Psoas muscle (tissue), 8 donors: ENCODE measurements at places on chromosomes 2 and 18. TPM values are rescaled to one million over a fixed set of nuclear protein-coding genes. Genes with fewer than 3 reads are reported as not detected.

DNA sequence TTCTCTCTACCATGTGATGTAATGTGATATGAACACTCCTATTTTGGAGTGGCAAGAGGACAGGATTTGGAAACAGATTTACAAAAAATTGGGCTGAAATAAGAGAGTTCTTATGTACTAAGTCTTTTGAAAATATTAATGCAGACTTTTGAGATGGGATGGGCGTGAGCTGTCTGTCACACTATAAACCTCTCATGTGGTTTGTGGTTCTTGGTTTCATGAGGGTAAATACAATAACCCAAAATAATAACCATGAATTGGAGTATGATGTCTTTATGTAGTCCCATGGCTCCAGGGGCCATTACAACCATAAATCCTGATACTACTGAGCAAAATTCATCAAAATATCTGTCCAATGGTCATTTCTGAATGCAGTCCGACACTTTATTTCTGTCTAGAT lies 668.0 kb downstream of the MBD2 start:
- no peaks in the 10 kb centered on the region for H3K4me1 ChIP-seq
- no peak overlapping the region for H3K27ac ChIP-seq
- no peaks in the 10 kb centered on the region for H3K27me3 ChIP-seq

- H3K27ac ChIP-seq = peak overlapping the region; percentile 58
- H3K4me1 ChIP-seq = peaks cover 31% of the 10 kb centered on the region
- peaks cover 29% of the 10 kb centered on the region for H3K36me3 ChIP-seq
- H3K27me3 ChIP-seq = no peaks in the 10 kb centered on the region
Observed at GRCh38 chr2:20625491-20626391, 25.2 kb downstream of the HS1BP3 start.

DNA sequence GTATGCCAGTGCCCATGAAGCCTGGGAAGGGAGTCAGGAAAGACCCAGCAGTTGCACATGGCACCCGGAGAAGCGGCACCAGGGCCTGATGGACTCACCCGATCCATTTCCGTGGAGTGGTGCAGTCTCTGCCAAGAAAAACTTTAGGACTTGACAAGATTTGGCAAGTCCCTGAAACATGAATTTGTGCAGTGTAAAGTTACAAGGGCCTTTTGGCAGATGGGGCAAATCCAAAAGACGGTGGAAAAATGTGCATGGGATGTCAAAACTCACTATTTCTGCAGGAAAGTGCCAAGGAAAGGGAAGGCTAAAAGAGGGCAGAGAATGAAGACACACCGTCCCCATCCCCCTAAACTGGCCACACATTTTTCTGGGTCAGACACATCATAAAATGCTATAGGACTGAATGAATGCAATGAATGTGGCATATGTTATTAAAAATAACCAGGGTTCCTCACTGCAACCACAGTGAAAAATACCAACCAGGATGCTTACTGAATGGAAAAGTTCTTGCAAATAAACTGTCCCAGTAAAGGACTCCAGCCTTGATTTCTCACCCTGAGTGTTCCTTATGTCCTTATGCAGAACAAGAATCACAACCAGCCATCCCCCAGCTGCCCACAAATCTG lies 173.5 kb upstream of the SIX2 start:
- no peaks in the 10 kb centered on the region for H3K4me1 ChIP-seq
- H3K27ac ChIP-seq = no peak overlapping the region
- no peaks in the 10 kb centered on the region for H3K36me3 ChIP-seq
- no peaks in the 10 kb centered on the region for H3K27me3 ChIP-seq
- DNase-seq = no peak
- H3K4me3 ChIP-seq = no peak overlapping the region

GRCh38 chr2:99096728-99097127 lies 44.8 kb upstream of the C2orf15 start:
- H3K36me3 ChIP-seq = no peaks in the 10 kb centered on the region
- no peak overlapping the region for H3K27ac ChIP-seq
- no peaks in the 10 kb centered on the region for H3K4me1 ChIP-seq

Gene KCNG2
- 0.04 TPM for polyA plus RNA-seq

Gene ANKRD36B
- polyA plus RNA-seq = 0.88 TPM
